Stimulated activated CD8-positive, alpha-beta memory T cell treated with anti-CD3 and anti-CD28 coated beads, Interleukin-2, amount 100 ng/mL, for 1 hour (primary cell): ENCODE measurements at places on chromosomes 12 and 14.

DNA sequence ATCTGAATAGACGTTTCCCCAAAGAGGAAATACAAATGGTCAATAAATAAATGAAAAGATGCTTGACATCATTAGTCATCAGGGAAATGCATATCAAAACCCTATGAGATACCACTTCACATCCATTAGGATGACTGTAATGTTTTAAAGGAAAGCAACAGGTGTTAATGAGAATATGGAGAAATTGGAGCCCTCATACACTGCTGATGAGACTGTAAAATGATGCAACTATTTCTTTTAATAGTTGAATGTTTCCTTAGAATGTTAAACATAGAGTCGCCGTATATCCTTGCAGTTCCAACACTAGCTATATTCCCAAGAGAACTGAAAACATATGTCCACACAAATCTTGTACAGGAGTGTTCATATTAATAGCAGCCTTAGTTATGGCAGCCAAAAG is 133.2 kb downstream of the SLC38A4 start:
- DNase-seq = no peak

DNA sequence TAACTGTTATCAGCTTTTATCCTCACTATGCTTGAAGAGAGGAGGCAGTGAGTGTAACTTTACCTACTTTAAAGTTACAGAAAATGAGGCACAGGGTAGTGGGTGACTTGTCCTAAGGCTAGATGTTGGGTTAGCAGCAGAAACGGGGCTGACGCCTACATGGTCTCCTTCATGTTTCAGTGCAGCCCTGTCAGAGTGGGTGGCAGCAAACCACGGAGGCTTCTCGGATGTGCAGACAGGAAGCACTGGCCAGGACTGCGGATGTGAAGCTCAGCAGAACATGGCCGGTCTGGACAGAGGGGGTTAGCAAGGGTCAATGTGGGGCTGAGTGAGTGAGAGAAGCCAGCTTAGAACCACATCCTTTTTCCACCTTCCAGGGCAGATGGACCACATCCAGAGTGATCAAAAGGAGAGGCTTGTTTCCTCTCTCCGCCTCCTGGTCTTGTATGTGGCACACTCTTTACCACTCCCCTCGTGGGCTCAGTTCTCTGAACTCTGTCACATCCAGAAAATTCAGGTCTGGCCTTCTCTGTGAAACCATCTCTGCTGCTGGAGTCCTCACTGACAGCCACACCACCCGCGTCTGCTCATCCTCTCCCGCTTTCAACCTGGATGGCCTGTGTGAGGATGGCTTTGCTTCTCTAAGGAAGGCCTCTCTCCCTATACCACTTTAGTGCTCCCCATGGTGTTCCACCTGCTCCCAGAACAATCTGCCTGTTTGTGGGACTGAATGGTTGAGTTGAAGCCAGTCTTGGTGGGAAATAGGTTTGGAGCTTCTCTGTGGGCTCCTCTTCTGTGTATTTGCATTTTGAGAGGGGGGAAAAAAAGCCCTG is 14.1 kb downstream of the SUSD6 start:
- peak; percentile 36 for DNase-seq

- DNase-seq = no peak
Measured at GRCh38 chr12:25884024-25884919, 74.2 kb upstream of the RASSF8 start.

DNA sequence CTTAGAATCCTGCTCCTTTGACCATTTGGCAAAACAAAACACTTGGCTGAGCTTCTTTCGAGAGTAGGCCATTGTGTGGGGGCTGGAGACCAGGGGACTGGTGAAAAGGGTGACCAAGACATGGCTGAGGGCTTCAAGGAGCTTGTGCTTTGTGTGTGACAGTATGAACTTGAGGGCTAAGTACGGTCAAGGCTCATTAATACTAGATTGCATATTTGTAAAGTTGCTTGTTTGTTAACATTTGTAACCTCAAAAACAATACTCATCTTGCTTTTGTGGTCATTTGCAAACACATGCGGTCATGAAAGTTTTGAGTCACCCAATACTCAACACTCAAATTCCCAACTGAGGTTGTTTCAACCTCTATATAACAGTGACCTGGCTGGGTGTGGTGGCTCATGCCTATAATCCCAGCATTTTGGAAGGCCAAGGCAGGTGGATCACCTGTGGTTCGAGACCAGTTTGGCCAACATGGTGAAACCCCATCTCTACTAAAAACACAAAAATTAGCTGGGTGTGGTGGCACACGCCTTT is 42.5 kb downstream of the ZFYVE26 start:
- no peak for DNase-seq

- no peak for DNase-seq
Measured at GRCh38 chr14:71103662-71104484, 196.6 kb downstream of the PCNX1 start.

- no peak for DNase-seq
Measured at GRCh38 chr14:100688598-100689461, 37.9 kb upstream of the DLK1 start.

DNA sequence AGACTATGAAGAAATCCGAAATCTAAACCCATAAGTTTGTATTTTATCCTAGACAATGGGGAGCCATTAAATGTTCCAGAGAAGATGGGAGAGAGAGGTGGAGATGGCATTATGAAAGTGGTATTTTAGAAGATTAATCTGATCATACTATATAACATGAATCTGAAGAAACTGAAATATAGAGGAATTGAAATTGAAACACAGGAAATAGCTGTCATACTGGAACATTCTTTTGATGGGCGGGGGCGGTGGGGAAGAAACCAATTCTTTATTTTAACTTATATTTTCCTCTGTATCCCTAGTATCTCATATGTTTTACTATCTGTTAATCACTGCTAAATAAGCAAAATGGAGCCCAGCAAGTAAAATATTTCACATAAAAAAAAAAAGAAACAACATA is 27.0 kb upstream of the FOXN3 start:
- no peak for DNase-seq

DNA sequence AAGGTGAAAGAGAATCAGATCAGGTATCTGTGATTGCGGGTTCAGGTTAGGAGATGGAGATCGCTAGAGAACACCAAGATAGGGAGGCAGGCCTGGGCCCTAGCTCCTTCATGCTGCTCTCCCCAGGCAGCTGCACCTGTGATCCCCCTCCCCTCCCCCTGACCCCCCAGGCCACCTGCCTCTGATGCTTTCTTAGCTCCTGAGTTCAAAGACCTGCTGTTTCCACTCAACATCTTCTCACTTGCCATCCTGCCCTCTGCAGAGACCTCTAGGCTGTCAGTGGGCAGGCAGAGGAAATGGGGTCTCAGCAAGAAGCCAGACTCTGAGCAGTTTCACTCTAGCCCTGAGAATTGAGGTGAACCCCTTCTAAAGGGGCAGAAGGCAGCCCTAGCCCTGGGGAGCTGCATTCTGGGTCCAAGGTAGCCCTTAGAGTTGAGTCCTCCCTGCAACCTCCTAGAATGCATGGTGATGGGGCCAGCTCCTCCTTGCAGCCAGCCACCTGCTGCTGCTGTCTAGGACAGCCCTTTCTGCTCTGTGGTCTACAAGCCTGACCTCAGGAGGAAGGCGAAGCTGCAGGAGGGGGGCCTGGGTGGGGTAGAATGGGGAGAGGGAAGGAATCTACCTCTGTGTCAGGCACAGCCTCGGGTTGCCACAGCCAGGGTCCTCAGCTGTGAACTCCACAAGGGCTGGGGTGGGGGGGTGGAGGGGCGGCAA is 6.4 kb upstream of the SLC48A1 start:
- DNase-seq = no peak

- DNase-seq = no peak
Measured at GRCh38 chr12:4440187-4440941, 5.3 kb downstream of the FGF6 start.

- no peak for DNase-seq
Measured at GRCh38 chr14:70709726-70710382, 68.1 kb downstream of the TTC9 start.

DNA sequence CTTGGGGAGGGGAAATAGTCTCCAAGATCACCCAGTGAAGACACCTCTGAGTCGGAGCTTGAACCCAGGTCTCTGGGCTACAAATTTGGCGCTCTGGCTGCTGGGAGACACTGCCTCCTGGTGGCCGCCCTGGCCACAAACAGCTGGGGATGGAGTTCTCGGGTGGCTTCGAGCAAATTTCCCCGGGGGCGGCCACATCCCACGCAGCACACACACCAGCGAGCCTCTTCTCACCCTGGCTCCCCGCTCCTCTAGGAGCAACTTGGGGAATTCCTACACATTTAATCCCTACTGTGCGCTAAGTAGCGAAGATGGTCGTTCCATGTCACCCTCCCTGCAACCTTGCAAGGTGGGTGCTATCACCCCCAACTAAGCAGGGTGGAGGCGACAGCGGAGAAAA is 66.2 kb upstream of the BEGAIN start:
- DNase-seq = no peak

GRCh38 chr14:54189748-54190354 is 207.0 kb upstream of the CDKN3 start:
- DNase-seq = no peak

DNA sequence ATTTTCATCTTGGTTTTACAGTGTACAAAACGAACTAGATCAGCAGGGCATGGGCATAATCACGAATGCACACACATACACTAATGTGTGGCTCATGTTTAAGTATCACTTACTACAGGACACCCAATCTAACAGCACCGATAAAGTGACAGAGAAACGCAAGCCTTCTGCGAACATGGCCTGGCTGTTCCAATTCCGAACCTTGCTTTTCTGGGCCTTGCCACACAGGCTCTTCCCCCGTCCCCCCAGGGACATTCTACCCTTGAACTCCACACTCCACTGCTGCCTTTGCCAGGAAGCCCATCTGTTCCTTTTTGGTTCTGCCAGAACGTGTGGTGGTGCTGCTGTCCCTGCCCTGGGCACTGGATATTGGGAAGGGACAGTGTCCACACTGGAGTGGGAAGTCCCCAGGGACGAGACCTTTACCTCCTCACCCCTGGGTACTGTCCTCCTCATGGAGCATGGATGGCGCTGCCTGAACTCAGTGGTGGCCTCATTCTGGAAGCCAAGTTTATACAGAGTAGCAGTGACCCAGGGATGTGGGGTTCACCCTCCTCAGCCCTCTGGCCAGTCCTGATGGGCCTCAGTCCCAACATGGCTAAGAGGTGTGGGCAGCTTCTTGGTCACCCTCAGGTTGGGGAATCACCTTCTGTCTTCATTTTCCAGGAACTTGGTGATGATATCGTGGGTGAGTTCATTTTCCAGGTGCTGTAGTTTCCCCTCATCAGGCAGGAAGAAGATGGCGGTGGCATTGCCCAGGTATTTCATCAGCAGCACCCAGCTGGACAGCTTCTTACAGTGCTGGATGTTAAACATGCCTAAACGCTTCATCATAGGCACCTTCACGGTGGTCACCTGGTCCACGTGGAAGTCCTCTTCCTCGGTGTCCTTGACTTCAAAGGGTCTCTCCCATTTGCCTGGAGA is 7.9 kb downstream of the SERPINA1 start:
- DNase-seq = no peak

DNA sequence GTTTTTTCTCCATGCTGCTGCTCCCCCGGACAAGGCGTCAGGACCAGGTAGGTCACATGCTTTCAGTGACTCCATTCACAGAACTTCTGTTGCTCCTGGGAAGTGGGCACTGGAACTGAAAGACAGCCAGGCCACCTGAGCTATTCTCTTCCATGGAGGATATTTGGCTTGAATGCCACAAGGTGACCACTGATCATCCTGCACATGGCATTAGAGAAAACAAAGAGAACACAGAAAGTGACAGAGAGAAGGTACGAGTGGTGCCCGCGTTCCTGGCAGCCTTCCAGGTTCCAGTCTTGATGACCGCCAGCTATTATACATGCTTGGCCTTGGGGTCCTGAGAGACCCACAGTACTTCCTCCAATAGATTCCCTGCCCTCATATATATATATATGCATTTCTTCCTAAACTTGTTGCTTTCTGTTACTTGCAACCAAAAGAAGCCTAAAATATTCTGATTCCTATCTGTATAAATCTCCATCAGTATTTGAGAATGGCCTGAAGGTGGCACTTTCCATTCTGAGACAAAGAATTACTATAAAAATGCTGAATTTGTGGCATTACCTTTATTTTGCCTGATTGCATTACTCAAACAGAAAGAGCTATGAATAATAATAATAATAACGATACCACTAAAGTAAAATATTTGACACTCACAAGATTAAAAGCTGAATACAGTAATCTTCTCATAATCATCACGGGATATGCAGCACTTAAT is 174.9 kb downstream of the FOXN3 start:
- DNase-seq = no peak

DNA sequence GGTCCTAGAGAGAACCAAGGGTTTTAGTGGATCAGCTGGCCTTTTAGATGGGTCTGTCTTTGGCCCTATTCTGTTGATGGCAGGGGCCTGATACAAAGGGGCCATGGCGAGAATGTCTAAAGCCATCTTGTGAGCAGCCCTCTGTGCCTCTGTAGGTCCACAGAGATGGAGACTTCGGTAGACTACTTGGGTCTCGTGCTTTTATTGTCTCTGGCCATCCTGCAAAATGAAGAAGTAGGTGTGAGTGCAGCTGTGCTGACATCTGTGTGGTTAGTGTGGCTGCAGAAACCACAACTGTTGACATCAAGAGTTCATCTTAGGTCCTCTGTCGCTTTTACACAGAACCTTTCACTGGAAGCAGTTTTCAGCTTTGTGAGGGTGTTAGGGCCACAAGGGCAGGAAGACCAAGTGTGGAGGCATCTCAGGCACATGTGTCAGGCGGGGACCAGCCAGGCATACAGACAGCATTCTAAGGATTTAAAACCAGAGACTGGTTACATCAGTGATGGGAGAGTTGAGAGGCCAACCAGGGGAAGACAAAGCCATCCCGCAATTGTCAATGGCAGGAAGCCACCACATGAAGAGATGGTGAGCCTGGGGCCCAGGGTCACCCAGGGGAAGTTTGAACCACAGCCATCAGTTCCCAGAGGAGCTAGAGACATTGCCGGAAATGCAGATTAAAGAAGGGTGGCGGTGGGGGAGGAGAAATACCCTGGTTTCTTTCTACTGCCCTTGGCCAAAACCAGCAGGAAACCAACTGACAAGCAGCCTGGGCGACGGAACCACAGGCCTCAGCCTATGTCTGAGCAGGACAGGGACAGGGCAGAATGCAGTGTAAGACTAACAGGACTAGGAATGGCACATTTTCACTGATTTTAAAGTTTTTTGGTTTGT is 13.0 kb upstream of the TPCN1 start:
- DNase-seq = peak; percentile 22

- no peak for DNase-seq
Measured at GRCh38 chr14:37168721-37169120, 3.7 kb downstream of the SLC25A21 start.

DNA sequence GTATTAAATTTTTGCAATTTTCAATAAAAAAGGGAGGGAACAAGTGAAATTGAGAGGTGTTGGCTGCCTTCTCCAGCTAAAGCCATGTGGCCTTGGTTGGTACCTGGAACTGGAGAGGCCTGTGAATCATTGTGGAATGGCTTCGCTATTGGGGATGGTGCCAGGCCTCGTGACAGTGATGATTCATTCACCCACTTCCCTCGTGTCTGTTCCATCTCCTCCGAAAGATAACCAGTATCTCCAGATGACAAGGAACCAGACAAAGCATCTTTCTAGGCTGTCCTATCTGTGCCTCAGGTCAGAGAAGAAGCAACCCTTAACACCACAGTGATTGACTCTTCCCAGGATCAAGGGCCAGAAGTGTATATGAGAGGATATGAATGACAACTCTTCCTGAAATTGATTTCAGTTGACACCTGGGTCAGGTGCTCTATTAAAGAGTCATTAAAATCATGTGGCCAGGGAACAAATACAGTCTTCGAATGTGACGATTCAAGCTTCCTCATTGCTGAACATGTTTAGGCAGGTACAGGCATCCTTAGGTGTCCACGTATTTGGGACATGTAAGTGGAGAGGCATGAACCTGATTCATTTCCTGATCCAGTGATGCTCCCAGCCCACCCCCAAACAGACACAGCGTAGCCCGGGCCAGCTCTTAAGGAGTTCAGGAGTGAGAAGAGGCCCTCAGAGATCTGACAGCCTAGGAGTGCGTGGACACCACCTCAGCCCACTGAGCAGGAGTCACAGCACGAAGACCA is at the start of gene RNASE7:
RNASE7 (plus strand) TSS at position 687 of the 758 bp plus-strand sequence. CDS start 631 bp downstream, outside the sequence.
- DNase-seq = no peak
